CD4-positive, alpha-beta T cell treated with Interleukin-17A for 4 hours (primary cell): ENCODE measurements at places on chromosomes 11 and 22.

- no peak for DNase-seq
These were observed 21.0 kb downstream of the RPL3 start for GRCh38 chr22:39298241-39298987.

- DNase-seq: no peak
These were observed 15.3 kb downstream of the TAB1 start for GRCh38 chr22:39414886-39415285.

GRCh38 chr11:80860632-80861031 is 1419.8 kb upstream of the TENM4 start:
- no peak for DNase-seq

GRCh38 chr11:115222218-115222862 is 281.9 kb downstream of the CADM1 start:
- DNase-seq: no peak

DNA sequence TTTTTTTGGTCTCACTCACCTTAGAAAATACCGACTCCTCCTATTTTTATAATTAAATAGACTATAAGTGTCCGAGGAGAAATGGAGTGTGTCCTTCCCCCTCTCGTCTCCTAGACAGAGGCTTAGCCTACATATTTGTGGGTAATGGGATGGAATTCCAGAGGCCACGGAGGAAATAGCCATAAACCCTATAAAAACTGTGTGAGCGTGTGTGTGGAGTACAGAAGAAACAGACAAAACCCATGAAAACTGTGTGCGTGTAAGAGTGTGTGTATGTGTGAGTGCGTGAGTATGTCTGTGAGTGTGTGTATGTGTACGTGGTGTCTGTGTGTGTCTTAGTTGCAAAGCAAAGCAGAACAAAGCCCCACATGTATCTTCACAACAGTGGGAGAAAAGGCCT is 883.5 kb downstream of the OPCML start:
- no peak for DNase-seq

DNA sequence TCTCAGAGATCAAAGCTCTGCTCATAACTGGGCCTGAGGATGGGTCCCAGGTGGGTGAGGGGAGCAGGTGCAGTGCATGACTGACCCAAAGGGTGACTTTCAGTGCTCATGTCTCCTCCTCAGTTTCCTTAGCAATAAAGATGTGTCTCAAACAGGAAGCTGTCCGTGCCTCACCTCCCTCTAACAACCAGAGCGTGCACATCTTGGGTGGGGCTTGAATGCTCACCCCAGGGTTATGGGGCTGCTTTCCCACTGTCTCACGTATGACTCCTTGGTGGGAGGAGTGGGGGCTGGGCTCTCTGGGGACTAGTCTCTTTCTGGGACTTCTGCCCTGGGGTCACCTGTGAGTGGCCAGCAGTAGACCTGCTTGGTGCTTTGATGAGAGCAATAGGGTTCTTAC is 53.9 kb upstream of the PHOX2A start:
- DNase-seq: no peak

DNA sequence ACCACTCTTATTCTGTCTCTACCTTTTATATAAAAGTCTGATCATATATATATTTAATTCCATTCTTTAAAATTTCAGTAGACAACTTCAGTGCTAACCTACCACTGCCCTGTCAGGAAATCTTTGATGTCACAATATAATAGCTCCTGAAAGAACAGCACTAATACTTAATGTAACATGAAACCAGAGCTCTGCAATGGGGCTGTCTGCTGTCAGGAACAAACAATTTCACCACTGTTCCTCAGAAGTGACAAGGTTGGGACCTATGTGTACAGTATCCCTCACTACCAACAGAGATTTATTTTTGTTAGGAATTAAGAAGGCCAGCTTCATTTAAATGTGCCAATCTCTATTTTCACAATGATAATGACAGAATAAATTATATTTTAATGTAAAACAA is 165.5 kb upstream of the C11orf58 start:
- DNase-seq: no peak

- DNase-seq: no peak
These were observed 10.2 kb downstream of the SLC35F2 start for GRCh38 chr11:107848345-107848744.

- DNase-seq: no peak
These were observed 1220.2 kb downstream of the JRKL start for GRCh38 chr11:97610000-97610399.

DNA sequence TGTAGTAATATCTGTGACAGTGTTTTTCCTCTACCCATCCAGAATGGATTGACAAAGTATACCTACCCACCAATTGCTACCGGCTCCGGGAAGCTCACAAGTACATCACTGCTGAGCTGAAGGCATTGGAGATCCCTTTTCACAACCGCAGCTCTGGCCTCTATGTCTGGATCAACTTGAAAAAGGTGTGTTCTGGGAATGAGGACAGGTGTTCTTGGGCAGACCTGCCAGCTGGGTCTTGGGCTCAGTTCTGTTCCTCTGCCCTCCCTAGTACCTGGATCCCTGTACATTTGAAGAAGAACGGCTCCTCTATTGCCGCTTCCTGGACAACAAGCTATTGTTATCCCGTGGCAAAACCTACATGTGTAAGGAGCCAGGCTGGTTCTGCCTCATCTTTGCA is 7.8 kb upstream of the ACCS start:
- no peak for DNase-seq

DNA sequence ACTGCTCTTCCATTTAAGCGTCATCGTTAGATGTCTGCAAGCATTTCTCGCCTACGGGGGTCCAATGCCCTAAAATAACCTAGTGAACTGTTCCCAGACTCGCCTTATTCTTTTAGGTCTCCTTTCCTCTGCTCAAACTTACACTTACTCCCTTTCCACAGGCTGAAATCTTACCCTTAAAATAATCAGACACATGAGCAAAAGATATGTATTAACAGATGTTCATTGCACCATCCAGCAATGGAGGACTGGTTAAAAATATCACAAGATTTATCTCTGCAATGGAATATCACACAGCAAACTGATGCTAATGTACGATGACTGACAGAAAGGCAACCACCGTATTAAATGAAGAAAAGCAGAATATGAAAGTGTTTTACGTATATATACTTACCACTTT is 1.6 kb upstream of the CSTF3 start:
- DNase-seq: no peak

- DNase-seq: no peak
These were observed 2.3 kb upstream of the PVALB start for GRCh38 chr22:36819112-36819511.

GRCh38 chr22:26322179-26322905 is 106.7 kb upstream of the ASPHD2 start:
- no peak for DNase-seq

- no peak for DNase-seq
These were observed 147.4 kb downstream of the BBOX1 start for GRCh38 chr11:27187848-27188621.

- no peak for DNase-seq
These were observed 10.5 kb downstream of the RPL27A start for GRCh38 chr11:8693010-8693551.

GRCh38 chr11:59999691-60000090 is 17.3 kb upstream of the OOSP4B start:
- DNase-seq: no peak

GRCh38 chr11:17611049-17611448 is 64.0 kb downstream of the OTOG start:
- DNase-seq: no peak

DNA sequence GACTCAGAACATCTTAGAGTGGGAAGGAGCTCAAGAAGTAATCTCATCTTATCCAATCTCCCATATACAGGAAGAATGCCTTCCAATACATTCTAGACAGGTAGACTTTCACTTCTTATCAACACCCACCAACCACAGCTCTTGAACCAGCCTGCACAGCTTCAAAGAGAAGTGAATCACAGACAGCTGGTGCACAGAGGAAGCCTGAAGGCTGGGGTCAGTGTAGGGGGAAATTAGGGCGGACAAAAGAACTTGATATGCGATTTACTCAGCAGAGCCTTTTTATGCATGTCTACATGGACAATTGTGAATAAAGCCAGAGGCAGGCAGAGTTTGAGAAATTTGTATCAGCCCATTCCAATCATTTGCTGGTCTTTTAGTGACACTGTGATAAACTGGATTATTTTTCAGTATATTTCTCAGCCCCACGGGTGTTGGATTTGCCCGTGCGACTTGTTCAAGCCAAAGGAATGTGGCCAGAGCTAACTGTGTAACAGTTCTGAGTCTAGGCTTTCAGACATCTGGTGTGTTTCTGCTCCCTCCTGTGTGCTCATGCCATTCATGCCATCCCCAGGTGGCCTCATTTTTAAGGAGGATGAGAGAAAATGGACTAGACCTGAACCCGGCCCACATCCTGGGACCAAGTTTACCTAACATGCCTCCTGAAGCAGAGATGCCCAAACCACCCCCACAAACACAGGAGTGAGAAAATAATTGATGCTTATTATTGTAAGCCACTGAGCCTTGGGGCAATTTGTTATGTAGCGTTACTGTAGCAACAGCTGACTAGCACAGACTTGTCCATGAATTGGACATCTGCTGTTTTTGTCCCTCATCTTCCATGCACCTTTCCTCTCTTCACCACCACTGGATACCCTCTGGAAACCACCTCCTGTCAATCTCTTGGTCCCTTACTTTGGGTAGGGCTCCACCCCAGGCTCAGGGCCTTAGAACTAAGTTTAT is 137.5 kb upstream of the HSD17B12 start:
- DNase-seq: no peak

DNA sequence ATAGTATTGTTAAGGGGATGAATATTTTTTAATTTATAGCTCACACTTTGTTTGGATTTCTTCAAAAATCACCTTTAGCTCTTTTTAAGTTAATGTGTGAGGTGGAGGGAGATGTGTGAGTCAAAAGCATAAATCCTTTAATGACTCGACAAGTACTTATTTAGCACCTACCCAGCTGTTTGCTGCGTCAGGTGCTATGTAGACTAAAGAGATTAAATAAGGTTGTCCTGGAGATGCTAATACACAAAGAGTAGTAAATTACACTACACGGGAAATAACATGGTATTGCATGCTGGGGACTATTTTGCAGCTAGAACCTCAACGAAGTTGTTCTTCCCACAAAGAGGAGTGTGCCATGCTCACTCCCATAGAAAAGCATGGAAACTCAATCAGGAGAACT is 583.3 kb upstream of the TENM4 start:
- DNase-seq: no peak

DNA sequence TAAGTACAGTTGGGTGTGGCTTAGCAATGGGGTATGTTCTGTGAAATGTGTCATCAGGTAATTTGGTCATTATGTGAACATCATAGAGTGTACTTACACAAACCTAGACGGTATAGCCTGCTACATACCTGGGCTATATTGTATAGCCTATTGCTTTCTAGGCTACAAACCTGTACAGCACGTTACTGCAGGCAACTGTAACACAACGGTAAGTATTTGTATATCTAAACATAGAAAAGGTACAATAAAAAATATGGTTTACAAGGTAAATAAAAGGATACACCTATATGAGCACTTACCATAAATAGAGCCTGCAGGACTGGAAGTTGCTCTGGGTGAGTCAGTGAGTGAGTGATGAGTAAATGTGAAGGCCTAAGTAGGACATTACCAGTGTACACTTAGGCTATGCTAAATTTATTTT is 73.1 kb upstream of the GDPD4 start:
- no peak for DNase-seq

DNA sequence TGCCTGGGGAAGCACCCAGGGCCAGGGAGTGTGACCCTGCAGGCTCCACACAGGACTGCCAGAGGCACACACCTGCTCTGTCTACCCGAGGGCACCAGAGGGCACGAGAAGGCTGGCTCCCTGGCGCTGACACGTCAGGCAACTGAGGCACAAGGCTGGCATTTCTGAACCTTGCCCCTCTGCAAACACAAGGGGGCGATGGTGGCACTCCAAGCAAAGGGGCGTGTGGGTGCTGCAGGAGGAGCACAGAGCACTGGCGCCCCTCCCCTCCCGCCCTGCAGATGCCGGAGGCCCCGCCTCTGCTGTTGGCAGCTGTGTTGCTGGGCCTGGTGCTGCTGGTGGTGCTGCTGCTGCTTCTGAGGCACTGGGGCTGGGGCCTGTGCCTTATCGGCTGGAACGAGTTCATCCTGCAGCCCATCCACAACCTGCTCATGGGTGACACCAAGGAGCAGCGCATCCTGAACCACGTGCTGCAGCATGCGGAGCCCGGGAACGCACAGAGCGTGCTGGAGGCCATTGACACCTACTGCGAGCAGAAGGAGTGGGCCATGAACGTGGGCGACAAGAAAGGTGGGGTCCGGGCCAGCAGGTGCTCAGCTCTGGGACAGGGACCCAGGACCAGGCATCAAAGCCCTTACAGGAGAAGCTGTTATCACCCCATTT is 20.8 kb upstream of the TXNRD2 start:
- DNase-seq: peak; percentile 59

GRCh38 chr22:42376711-42377554 is 55.3 kb downstream of the NFAM1 start:
- no peak for DNase-seq

DNA sequence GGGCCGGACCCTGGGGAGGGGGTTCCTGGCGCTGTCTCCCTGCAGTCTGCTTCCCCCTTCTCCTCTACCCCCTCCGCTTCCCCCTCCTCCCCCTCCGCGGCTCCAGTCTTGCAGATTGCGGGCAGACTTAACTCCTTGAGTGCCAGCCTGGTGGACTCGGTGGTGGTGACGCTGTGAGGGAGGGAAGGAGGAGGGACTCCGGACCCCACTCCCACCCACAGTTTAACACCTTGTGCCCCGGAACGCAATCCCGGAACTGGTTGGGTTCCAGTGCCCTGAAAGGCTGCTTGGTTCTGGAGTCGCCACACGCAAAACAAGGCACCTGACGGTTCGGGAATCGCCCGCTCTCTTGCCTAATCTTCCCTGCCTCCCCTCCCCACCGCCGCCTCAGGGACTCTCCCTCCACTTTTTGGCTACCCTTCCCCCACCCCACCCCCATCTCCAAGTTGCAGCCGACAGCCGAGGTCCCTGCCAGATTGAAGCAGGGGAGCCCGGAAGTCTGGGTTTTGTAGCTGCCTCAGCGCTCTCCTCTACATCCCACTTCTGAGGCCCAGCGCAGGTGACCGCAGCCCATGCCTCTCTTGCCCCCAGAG is 3.9 kb upstream of the BCL9L start:
- DNase-seq: peak; percentile 88

- DNase-seq: no peak
These were observed 6.2 kb downstream of the HPS4 start for GRCh38 chr22:26477341-26477731.

- no peak for DNase-seq
These were observed 86.3 kb upstream of the BLID start for GRCh38 chr11:122202161-122202950.

DNA sequence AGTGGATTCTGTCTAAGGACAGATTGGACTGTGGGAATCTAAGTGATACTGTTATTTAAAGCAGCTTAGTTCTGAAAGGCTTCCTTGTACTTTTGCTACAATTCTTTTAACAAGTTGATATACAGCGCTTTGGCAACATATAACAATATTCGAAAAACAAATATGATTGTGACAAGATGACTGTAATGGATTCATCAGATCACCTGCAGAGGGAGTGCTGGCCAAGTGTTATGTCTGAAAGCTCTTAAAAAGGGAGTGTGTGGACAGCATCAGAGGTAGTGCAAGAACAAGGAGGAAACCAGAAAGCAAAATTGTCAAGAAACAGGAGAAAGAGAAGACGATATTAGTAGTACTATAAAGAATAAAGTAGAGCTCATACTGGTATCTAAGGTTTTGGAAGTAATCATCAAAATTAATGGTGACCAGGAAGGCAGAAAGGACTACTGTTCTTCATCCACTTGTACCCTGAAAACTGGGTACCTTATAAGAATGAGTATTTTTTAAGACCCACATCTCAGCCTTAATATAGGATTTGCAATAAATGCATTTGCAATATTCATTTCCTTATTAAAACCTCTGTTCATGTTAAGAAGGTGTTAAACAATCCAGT is 1112.0 kb upstream of the CCDC90B start:
- DNase-seq: no peak

GRCh38 chr11:125167292-125167953 is 2.9 kb downstream of the PKNOX2 start:
- no peak for DNase-seq
